ENCODE measurements at places on chromosomes 2 and 18.

- DNase-seq: no peak
Observed at GRCh38 chr18:62632788-62633455, 82.4 kb upstream of the PHLPP1 start.

- DNase-seq: no peak
Observed at GRCh38 chr2:190720276-190720675, 71.4 kb downstream of the NAB1 start.

DNA sequence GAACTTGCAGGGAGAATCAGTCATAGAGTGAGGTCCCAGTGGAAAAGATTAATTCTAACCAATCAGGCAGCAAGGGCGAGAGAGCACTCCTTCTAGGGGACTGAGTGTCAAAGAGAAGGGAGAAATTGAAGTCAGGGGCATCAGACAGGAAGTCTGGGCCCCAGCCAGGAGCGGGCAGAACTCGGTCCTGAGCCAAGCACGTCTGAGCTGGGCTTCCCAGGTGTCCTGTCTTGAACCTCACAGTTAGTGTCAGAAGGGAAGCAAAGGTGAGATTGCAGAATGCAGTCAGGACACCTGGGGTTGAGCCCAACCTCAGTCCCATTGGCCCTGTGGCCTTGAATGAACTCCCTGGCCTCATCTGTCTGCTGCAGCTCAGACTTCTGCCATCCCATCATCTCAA, 220.9 kb downstream of the SMAD2 start:
- no peak for DNase-seq

- DNase-seq: no peak
Observed at GRCh38 chr2:17282245-17282644, 236.0 kb downstream of the RAD51AP2 start.

DNA sequence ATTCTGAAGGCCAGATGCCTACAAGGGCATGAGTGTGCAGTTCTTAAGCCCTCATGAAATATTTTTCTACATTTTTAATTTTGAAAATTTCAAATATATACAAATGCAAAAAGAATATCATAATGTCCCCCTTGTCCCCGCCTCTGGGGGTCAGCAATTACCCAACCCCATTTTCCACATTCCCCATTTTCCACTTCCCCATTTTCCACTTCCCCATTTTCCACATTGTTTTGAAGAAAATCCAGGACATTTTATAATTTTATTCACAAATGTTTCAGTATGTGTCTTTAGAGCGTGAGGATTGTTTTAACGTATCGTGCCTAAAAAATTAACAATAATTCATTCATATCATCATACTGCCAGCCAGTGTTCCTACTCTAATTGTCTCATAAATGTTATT, 403.6 kb upstream of the RAB6C start:
- DNase-seq: no peak

- no peak for DNase-seq
Observed at GRCh38 chr2:202508686-202509085, 126.1 kb upstream of the FAM117B start.

DNA sequence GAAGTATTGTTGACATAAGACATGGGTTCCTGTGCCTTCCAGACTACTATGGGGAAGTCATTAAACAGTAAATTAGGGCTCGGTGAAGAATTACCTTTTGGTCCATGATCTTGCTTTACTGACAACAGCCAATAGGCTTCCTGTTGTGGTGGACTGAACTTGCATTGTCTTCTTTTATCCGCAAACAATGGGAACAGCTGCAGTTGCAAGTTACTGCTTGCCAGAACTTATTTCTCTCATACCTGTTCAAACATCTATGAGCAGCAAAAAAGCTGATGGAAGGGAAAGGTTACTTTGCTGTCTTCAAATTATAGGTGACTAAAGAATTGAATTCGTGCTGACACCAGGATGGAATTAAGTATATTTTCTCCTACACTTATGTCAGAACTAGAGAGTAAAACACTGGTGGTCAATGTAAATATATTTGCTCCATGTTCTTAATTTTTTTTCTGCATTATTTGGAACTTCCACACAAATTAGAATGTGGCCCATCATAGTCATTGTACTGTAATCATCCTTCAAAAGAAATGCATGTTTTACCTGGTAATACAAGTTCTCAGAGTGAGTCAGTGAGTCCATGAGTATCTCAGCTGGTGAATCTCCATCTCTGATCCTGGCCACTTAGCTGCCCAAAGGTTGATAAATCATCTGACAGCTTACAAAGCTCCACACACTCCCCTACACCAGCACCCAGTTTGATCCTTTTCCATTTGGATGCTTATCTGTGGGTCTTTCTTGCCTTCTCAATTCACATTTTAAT, 37.3 kb upstream of the RNF152 start:
- no peak for DNase-seq

DNA sequence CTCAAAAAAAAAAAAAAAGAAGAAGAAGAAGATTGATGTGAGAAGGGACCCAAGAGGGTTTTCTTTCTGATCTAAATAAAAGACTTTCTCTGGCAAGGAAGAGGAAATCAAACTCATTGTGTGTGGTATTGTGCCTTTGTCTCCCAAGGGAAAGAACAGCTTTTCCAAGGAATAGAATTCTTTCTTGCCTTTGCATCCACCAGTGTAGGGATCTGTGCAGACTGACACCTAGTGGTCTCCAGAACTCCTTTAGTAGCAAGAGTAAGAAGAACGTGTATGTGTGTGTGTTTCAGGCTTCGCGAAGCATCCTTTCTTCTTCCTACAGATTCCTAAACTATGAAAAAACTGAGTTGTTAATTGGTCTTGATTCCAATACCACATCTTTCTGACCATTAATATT, 33.5 kb upstream of the CRIM1 start:
- peak; percentile 42 for DNase-seq

- no peak for DNase-seq
Observed at GRCh38 chr2:22596306-22596705, 788.7 kb upstream of the KLHL29 start.

DNA sequence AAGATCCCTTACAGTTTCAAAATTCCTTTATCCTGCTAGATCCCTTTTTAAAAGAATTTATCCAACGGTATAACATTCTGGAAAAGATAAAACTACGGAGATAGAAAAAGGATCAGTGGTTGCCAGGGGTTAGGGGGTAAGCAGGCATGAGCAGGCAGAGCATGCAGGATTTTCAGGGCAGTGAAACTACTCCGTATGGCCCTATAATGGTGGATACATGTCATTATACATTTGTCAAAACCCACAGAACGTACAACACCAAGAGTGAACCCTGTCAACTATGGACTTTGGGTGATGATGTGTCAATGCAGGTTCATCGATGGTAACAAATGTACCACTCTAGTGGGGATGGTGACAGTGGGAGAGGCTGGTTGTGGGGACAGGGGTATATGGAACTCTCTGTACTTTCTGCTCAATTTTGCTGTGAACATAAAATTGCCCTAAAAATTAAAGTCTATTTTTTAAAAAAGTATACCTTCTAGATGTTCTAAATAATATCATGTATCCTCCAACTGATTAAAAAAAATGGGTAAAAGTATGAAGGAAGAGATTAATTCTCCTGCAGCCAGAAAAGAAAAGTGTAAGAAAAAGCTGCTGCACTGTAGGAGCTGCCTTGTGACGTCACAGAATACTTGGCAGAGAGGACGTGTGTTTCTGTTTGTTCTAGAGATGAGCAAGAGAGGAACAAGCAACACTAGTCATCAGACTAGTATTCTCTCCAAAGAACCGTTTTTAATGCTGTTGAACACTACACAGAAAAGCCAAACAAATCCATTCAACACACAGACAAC, 23.6 kb downstream of the ANKRD44 start:
- DNase-seq: no peak

DNA sequence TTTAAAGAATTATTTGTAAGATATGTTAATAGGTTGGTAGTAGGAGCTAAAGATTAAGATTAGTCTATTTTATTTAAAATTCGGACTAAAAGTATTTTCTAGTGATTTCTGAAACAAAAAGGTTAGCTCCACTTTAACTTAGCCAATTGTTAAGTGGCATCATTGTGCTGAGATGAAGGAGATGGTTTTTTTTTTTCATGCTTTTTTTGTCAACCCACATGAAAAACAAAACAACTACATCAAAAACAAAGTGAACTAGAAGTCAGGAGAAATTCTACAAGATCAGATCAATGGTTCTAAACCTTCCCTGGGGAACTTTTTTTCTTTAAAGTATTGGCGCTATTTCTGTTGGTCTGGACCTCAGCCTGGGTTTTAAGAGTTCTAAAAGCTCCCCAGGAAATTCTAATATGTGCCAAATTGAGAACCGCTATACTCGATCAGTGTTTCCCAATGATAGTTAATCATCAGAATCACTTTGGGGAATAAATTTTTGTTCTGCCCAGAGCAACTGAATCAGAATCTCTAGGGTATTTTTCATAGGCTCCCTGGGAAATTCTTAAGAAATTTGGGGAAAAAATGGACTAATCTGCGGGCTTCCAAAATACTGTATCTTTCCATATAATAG, 2.3 kb downstream of the ZC3H6 start:
- DNase-seq: no peak

DNA sequence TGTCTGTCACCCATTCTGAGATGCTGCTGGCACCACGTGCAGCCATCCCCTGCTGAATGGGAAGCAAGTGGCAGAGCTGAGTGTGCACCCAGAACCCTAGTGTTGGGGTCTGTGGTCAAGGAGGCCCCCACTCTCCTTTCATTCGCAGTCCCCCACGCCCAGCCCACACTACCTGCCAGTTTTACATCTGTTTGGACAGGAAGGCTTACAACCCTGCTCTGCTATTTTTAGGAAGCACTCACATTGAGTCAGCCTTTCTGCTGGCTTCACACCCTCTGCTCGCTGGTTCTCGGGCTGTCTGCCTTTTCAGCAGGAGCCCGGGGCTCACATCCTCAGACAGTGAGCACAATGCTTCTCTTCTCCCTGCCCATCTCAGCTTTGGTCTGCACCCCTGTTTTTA, 10.7 kb upstream of the ADCY3 start:
- DNase-seq: no peak

DNA sequence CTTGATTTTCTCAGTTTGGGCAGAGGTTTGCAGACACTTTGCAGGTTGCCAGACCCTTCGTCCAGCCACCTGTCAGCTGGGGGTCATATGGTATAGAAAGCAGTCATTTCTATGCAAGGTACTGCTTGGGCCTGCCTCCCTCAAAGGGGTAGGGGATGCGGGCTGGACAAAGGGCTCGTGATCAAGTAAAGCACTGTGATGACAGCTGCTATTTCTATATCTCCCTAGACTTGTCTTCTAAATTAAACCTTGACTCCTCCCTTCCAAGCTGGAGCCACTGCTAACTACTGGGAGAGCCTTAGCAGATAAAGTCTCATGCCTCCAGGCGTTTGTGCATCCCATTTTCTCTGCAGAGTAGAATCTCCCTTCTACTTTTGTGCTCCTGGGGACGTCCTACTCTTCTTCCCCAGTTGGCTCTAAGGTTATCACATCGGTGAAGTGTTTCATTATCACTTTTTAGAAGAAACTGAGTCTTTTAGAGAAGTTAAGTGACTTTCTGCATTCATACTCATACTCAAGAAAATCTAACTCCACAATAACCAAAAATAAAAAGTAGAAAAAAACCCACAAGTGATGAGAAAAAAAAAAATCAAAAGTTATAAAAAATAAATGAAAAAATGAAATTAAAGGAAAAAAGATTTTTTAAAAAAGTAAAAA, 710 bp upstream of the XRCC5 start:
- DNase-seq: no peak

GRCh38 chr2:191152482-191153240, 1.9 kb upstream of the STAT4 start:
- no peak for DNase-seq

DNA sequence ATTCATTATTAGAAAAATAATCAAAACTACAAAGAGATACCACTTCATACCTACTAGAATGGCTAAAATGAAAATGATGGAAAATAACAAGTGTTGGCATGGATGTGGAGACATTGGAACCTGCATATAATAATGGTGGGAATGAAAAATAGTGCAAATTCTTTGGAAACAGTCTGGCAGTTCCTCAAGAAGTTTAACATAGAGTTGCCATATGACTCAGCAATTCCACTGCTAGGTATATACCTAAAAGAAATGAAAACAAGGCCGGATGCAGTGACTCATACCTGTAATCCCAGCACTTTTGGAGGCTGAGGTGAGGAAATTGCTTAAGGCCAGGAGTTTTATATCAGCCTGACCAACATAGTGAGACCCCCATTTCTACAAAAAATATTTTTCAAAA, 41.6 kb upstream of the ACYP2 start:
- no peak for DNase-seq

DNA sequence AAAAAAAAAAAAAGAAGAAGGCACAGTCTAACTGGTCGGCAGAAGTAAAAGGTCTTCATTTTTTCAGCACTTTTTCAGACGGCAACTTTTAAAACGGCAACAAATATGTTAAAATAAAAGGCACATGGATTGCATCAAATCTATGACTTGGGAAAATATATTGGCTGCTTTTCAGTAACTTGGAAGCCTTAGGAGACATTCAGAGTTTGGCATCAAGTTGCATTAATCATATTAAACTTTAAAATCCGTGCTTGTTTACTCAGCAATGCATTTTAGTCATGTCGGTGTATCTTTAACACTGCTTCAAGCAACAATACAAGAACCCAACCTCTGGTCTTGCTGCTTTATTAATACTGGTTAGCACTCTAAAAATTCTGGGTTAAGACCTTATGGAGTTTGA, 111.1 kb downstream of the MEP1B start:
- no peak for DNase-seq

GRCh38 chr2:234406085-234406484, 90.8 kb downstream of the ARL4C start:
- DNase-seq: no peak

DNA sequence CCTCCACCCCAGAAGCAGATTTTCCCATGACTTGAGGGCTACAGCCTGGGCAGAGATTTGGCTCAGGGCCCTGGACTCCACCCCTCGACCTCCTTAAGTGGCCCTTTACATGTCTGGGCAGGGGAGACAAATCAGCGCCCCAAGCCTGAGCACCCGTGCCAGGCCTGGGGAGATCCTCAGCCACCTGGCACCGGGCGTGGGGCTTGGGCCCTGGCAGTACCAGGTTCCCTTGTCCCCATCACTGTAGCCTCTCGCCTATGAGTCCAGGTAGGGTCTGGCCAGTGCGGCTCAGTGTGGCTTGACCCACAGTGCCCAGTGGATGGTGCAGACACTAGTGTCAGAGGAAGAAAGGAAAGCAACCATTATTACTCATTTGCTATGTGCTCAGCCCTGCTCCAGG, 22.0 kb upstream of the DNMT3A start:
- no peak for DNase-seq

- DNase-seq: no peak
Observed at GRCh38 chr2:46010925-46011490, 286.2 kb upstream of the EPAS1 start.

DNA sequence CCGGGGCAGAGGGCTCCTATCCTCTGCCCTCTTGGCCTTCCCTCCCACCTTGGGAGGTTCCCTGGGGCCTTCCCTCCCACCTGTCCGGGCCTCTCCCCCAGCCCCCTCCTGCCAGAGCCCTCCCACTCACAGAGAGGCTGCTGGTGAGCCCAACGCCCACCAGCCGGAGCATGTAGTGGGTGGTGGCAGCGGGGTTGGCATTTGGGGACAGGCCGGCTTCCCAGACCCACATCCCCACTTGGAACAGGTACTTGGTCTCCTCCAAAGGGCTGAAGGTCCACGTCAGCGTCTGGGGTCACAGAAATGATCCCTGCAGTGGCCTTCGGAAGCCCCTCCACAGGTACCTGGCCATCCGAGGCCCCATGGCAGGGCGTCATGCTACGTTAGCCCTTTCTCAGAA, 19.3 kb downstream of the CFAP65 start:
- DNase-seq: no peak

- no peak for DNase-seq
Observed at GRCh38 chr18:46291149-46291548, 187.0 kb downstream of the HAUS1 start.

All from renal pelvis (tissue), 12 donors.